Right renal cortex interstitium (tissue), 3 donors: ENCODE measurements at places on chromosomes 4 and X.

DNA sequence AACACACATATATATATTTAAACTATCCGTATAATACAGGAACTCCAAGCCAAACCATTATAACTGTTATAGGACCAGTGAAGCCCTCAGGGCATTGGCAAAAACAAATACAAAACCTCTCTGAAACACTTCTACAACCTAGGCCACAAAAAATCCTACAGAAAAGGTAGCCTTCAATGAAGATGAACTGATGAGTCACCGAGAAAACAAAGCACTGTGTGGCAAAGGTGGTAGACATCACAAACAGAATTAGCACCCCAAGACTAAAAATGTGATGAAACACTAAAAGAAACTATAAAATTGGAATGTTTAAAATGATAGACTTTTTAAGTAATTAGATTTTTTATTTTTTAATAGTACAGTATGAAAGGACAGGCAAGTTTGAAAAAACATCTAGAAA, 5.5 kb upstream of the HSPA4L start:
- no peak for DNase-seq

DNA sequence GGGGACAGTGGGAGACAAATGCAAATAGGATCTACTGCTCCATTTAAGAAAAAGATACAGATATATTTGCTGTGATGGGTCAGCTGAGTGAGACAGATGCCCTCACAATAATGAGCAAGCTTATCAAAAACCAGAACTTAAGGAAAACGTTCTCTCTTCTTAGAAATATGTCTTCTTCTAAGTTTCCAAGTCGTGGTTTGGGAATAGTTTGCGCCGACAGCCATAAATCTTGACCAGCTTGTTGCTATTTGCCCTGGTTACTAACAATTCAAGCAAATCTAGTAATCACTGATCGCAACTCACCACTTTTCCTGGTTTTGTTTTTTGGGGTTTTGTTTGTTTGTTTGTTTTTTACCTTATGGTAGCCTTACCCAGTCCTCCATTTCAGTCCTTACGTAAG, 67.6 kb upstream of the GUCY1A1 start:
- no peak for DNase-seq

DNA sequence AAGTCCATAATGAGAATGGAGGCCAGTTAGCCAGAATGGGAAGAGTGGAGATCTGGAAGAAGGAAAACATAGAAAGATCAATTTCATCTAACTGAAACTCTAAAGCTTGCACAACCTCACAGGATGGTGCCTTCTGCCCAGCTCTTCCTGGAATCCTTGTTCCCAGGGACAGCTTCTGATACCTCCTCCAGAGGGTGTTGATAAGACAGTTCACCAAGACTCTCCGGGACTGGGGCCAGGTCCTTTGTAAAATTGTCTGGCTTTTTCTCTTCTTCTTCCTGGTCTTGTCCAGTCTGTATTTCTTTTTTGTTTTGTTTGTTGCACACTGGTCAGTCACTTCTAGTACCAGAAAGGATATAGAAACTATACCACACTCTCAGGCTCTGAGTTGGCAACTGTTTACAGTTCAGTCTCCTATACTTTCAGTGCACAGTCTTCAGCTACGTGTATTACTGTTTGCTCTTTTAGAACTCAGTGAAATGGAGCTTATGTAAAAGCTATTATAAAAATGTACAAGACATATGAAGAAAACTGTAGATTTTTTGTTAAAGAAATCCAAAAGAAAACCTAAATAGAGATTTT, 142.8 kb upstream of the RPL34 start:
- no peak for DNase-seq

DNA sequence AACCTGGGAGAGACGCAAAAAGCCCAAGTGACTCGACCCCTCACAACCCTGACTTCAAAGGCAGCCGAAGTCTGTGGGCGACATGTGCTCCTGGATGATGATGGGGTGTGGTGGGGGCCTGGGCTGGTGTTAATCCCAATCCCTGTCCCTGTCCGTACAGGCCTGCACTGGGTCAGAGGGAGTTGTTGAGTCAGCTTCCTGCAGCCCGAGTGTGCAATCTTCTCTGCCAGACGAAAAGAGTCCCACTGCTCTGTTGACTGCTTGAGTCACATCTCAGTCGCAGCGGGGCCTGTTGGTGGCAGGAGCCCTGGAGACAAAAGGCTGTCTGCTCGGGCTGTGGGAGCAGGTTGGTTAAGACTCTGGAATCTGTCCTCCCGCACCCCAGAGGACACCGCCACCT, 10.3 kb downstream of the FAM3A start:
- no peak for DNase-seq

GRCh38 chr4:120682981-120683380, 239.5 kb downstream of the PRDM5 start:
- no peak for DNase-seq
